ENCODE measurements at places on chromosomes 12 and 14.

- DNase-seq = no peak
Measured at GRCh38 chr12:28602786-28603185, 412.5 kb downstream of the CCDC91 start.

DNA sequence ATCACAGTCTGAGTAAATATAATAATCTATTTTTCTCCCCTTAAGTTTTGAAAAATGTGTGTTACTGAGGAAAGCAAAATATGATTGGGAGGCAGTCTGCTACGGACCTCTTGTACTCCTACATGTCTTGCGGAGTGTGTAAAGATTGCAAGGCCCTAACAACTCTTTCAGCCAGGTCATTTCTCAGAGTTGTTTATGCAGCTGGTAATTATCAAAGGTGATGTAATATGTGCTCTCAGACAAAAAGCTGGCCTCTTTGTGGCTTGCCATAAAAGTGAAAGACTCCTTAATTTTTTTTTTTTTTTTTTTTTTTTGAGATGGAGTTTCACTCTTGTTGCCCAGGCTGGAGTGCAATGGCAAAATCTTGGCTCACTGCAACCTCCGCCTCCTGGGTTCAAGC lies 40.5 kb upstream of the MON2 start:
- DNase-seq = no peak

DNA sequence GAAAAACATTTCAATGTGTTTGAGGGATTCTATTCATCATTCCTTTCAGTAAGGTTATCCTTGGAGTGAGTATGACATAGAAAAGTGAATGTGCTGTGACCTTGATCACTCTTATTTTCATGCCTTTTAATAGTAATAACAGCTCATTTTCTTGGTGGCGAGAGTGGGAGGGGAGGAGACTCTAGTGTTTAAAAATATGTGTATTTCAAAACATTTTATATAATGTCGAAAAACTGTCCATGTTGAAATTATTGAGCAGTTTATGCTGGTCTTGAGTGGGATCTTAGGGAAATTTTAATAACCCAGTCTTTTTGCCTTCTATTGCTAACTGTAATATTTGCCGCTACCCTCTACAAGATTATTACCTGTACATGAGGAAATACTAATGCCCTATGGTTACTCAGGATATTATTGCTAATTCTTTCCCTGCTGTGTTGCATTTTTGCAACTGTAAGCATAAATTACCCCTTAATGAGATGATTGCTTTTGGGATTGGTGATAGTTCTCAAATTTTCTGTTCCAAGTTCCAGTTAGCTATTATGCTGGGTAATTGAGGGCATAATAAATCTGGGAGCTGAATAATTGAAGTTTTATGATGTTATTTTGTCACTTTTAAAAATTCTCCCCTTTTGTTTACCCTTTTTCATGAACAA lies 21.9 kb downstream of the ATF7IP start:
- no peak for DNase-seq

- no peak for DNase-seq
Measured at GRCh38 chr12:77998236-77998786, 167.6 kb downstream of the NAV3 start.

DNA sequence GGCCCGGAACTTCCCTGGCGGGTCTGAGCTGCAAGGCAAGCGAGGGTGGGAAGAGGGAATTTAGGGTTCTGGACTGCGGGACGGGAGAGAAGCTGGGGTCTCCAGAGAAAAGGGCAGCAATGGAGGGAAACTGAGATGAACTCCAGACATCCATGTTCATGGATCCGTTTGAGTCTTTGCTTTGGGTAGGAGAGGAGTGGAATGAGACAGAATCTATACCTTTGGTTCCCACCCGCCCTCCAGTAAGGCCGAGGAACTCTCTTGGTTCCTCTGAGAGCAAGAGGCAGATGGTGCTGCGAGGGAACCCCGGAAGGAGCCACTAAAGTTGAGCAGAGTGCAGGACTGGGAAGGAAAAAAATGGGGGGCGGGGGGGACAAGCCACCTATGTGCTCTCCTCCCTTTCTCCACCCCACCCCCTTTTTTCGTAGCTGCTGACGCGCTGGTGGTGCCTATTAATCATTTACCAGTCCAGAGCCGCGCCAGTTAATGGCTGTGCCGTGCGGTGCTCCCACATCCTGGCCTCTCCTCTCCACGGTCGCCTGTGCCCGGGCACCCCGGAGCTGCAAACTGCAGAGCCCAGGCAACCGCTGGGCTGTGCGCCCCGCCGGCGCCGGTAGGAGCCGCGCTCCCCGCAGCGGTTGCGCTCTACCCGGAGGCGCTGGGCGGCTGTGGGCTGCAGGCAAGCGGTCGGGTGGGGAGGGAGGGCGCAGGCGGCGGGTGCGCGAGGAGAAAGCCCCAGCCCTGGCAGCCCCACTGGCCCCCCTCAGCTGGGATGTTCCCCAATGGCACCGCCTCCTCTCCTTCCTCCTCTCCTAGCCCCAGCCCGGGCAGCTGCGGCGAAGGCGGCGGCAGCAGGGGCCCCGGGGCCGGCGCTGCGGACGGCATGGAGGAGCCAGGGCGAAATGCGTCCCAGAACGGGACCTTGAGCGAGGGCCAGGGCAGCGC lies 1.2 kb downstream of the SSTR1 start:
- DNase-seq = no peak

- no peak for DNase-seq
Measured at GRCh38 chr14:99815696-99816095, 22.5 kb downstream of the EML1 start.

DNA sequence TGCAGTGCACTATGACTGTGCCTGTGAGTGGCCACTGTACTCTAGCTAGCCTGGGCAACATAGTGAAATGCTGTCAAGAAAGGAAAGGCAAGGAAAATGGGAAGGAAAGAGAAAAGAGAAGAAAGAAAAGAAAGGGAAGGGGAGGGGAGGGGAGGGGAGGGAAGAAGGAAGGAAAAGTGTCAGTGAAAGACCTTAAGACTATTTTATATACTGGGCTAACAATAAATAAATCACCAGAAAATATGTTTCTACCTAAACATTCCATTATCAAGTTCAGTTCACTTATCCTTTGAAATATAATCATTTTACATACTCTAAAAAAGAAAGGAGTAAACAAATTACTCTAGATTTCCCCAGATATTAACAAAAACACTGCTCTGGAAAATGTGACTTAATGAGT lies 22.1 kb downstream of the COCH start:
- DNase-seq = no peak

GRCh38 chr12:103751600-103751999 lies 89.4 kb downstream of the NT5DC3 start:
- peak; percentile 4 for DNase-seq

DNA sequence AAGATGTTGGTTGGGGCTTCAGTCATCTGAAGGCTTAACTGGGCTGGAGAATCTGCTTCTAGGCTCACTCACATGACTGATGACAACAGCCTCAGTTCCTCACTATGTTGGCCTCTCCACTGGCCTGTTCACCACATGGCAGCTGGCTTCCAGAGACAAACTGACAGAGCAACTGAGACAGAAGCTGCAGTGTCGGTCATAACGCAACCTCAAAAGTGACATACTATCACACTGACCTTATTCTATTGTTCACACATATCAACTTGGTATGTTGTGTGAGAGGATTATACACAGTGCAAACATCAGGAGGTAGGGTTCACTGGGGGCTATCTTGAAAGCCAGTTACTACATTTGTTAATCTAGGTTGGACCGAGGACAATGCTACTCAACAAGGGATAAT lies 92.9 kb downstream of the PAWR start:
- no peak for DNase-seq

DNA sequence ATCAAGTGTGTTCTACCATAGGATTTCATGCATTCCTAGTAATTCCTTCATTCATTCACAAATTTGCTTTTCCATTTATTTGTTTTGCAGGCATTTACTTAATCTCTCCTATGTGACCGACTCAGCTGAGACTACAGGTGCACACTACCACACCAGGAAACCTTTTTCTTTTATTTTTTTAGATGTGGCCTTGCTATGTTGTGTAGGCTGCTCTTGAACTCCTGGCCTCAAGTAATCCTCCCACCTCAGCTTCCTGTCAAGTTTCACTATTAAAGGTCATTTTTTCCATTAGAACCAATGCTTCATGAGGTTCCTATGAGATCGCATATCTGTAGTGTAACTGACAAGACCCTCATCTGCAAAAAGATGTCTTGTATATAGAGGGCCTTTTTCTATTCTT lies 1218.7 kb downstream of the VRK1 start:
- DNase-seq = no peak

DNA sequence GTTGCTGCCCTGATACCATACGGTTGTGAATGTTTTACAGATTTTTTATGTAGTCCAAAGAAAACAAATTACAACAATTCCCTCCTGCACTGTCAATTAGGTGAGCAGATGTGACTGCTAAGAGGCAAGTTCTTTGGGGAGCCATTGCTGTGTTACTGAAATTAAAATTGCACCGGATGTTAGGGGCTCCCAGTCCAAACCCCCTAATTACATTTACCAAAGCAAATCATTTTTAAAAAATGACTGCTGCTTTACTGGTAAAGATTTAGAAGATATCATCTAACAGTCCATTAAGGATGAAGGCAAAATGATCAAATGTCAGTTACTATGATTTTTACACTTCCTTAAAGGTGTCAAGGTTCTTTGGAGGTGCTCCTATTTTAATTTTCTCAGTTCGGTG lies 70.1 kb upstream of the CSRP2 start:
- no peak for DNase-seq
